Stimulated activated CD8-positive, alpha-beta memory T cell treated with anti-CD3 and anti-CD28 coated beads, Interleukin-15, amount 100 ng/mL, for 48 hours (primary cell): ENCODE measurements at places on chromosomes 13 and 19.

DNA sequence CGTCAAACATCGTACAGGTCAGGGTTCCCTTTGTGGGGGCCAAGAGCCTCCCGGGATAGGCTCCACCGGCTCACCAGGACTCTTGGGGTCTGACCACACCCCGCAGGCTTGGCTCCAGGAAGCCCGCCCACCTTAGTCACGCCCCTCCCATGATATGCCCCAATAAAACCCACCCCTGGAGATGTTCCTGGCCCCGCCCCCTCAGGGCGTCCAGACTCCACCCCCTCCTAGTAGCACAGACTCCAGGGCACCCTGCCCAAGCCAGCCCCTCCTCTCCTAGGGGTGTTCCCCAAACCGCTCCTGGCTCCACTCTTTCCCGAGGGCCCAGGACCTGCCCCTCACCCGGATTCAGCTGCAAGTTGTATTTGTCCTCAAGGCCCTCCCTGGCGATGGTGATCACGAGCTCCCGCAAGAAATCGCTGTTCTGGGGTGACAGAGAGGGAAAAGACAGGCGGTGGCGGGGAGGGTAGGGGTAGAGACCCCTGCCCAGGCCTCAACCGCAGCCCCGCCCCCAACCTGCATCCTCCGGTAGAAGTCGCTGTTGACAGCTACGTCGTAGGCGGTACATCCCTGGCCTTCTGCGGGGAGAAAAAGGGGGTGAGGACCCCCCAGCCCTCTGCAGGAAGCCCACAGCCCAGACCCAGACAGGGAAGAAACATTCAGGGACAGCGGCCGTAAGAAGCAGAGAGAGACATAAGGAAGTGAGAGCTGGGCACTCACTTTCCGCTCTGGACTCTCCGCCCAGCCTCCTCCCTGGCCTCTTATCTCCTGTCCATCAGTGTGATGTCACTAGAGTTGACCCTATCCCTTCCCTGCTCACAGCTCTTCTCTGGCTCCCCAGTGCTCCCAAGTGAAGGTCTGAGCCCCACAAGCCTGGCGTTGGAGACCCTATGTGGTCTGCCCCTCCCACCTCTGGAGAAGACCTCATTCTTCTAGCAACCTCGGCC is 3.9 kb downstream of the PIH1D1 start:
- DNase-seq = no peak

DNA sequence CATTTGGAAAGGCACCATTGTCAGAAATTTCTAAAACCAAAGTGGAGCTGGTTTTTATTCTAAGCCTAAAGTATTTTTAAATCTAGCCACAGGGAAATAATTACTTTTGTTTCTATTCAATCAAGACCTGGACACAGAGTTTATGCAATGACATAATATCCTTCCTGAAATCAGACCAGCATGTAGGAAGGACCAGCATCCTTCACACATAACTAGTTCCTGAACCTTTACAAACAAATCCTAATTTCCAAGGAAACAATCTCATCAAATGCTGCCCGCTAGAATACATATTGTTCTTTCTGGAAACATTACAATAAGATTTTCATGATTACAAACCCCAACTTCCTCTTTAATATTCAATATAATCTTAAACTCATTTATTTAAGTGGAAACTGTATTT is 1.5 kb downstream of the STARD13 start:
- no peak for DNase-seq

DNA sequence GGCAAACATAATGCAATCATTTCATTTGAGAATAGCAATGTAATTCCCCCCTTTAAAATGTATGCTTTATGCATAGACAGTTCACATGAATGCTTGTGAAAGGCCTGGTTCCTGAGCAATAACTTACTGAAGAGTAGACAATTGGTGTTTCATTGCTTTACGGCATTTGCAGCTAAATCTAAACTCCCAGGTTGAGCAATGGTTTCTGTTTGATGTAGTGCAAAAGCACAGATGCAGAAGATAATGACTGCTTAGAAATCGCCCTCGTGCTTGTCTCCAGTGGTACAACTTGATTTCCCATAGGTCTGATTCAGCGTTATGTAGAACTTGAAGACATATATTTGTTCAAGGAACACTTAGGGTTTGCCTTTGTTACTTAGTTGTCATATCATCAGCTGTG is 1018.3 kb downstream of the DIAPH3 start:
- DNase-seq = no peak

- no peak for DNase-seq
Observed at GRCh38 chr13:33544308-33544707, 258.8 kb upstream of the STARD13 start.

- DNase-seq = no peak
Observed at GRCh38 chr19:9720541-9720940, 45.6 kb upstream of the ZNF562 start.

- DNase-seq = no peak
Observed at GRCh38 chr13:98509271-98510155, 67.4 kb downstream of the STK24 start.

DNA sequence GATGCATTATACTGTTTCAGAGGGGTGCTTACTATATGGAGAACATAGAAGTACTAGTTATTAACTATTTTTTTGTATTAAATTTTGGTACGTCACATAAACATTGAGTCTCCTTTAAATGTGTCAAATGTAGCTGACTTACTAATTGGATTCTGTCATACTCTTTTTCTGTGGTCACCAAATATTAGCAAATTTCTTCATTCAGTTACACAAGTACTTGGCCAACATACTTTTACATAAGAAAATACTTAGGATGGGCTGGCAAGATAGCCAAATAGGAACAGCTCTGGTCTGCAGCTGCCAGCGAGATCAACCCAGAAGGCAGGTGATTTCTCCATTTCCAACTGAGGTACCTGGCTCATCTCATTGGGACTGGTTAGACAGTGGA is 19.2 kb downstream of the LPAR6 start:
- no peak for DNase-seq

DNA sequence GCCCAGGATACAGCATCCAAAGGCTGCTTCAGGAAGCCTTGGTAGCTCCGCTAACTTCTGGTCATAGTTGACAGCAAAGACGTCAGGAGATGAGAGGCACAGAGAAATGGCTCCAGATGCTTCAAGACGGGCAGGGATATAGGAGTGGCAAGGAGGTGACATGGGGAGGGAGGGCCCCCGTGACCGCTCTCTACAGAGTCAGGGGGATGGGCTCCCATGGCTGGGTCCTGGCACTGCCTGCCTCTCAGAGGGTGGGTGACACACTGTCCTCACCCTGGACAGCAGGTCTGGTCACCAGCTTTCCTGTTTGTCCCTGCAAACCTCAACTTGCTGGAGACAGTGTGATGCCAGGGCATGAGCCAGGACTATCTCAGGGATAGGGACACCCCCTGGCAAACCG is 10.3 kb upstream of the ZNF14 start:
- no peak for DNase-seq

DNA sequence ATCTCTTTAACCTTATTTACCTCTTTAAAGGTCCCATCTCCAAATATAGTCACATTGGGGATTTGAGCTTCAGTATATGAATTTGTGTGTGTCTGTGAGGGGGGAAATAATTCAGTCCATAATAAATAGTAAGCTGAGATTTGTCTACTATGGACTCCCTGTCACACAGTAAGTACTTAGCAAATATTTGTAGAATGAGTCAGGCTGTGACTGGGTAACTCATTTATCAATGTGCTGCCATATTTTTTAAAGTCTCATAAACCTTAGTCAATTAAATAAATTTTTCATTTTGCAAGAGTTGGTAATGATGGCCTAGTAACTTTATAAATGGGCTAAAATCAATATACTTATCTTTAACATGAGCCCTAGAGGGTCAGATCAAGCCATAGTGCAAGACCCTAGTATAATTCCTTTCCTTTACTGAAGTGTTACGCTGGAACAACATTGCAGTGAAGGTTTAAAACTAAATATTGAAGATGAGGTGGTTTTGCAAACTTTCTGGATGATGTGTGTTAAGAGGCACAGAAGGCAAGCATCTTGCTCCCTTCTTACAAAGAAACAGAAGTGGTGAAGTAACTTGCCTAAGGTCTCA is 305.1 kb downstream of the KCNRG start:
- no peak for DNase-seq

GRCh38 chr13:25756912-25757311 is 294.9 kb downstream of the SHISA2 start:
- DNase-seq = no peak

- DNase-seq = no peak
Observed at GRCh38 chr13:94343243-94343585, 136.3 kb downstream of the DCT start.

GRCh38 chr19:5585461-5586299 is 17.9 kb upstream of the TINCR start:
- DNase-seq = peak; percentile 8

DNA sequence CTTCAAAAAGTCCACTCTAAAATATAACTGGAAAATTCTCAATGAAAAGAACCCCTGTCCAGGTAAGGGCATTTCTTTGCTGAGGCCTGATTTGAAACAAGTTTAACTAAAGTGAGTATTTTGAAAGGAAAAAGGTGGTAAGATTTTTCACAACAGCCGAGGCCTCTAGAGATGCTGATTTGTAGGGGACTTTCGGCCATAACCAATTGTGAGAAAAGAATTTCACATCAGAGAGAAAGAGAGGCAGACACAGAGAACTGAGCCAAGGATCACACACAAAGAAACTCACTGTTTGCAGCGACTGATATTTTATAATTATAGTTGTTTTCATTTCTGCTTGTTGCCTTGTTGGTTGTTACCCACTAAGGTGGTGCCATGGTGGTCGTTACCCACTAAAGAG is 24.4 kb downstream of the MBD3L2B start:
- no peak for DNase-seq

DNA sequence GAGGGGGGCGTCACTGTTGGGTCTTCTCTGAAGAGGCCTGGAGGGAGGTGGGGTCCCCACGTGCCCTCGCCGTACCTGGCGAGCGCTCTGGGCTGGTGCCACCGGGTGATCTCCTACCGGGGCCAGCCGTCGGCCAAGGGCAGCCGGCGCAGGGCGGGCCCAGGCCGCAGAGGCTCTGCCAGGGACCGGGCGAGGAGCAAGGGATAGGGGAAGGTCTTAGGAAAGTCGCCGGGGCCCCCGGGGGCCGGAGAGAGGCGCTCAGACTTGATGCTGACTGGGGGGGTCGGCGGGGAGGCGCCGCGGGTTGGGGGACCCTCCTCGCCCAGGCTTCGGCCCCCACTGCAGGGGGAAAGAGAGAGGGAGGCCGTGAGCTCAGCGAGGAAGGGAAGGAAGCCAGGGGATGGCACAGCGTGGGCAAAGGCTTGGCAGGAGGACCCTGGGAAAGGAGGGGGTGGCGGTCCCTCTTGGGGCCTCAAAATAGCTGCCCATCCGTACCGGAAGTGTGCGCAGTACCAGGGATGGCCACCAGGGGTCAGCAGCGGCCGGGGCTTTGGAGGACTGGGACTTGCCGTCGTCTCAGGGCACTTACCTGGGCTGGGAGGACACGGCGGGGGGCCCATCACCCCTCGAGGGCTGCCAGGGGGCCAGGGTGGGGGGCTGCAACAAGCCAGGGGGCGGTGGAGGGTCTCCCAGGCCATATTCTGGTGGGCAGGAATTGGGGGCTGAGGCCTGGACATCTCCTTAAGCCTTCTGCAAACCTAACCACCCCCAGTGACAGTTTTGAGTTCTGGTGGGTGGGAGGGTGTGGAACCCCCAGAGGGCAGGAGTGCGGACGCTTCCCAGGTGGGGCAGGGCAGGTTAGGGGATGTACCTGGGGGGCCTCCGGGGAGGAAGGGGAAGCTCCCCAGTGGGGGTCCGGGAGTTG is 7.7 kb upstream of the TMEM161A start:
- DNase-seq = peak; percentile 67

DNA sequence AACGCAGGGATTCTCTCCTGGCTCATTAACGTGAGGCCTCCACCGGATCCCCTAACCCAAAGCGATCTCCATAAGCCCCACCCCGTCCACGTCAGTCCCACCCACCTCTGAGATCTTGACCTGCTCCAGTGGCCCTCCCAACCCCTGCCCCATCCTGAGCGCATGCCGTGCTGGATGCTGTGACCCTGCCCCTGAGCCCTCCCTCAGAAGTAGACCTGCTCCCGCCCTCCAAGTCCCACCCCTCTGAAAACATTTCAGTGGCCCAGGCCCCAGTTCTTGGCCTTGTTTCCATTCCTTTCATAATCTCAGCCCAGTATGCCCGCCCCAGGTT is 19.9 kb downstream of the LMTK3 start:
- no peak for DNase-seq

DNA sequence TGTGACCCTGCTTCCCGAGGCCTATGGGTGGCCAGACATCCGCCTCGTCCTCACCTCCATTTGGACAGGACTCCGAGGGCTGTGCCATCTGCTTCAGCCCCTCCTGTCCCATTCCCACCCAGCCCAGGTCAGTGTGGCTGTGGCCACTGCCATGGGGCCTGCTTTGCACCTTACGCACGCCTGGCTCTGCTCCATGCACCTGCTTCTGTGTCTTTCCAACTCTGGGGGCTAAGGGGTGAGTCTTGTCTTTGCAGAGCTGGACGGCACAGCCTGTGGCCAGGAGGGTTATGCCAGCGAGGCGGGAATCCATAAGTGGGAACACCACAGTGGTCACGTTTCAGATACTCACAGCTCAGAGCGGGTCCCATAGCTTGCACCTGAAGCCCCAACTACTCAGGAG is 5.2 kb upstream of the ZNF554 start:
- DNase-seq = no peak

GRCh38 chr19:51421229-51422052 is 4.0 kb upstream of the SIGLEC10 start:
- no peak for DNase-seq

- no peak for DNase-seq
Observed at GRCh38 chr13:39461685-39462266, 141.2 kb downstream of the LHFPL6 start.

- DNase-seq = no peak
Observed at GRCh38 chr13:46051968-46052318, 603 bp downstream of the ZC3H13 start.

DNA sequence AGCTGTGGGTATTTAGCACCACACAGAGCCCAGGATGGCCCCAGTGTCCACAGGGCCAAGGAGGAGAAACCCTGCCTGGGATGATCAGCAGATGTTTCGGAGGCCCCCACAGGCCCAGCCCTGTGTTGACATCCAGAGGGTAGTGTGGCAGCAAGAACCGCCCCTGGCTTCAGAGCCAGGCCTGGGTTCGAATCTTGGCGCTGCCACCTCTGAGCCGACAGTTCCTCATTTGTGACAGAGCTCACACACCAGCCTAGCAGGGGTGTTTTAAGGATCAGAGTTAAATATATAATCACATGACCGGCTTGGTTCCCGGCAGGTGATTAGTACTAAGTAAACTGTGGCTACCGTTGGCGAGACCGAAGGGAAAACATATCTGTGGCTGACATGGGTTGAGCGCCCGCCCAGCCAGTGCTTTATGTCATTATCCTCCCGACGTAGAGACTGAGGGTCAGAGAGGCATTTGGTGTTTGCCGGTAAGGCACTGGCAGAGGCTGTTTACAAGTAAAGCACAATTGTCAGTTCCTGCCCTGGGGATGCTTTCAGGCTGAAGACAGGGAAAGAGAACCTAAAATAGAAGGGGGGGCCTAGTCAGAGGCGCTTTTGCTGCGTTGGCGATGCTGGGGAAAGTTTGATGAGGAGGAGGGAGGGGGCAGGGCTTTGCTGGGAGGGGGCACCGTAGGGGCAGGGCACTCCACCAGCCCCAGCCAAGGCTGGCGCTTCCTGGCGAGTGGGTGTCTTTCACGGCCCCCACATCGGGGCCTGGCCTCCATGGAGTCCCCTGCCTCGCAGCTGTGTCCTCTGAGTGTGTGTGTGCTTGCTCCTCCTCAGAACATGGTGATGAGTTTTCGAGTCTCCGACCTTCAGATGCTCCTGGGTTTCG is 4.8 kb downstream of the PIAS4 start:
- no peak for DNase-seq
